ENCODE measurements at places on chromosomes 12 and 14. TPM values are rescaled to one million over a fixed set of nuclear protein-coding genes. Genes with fewer than 3 reads are reported as not detected.

Gene SLC25A29
- total RNA-seq: 52.7 TPM

Gene RTL1
- 8.5 TPM for total RNA-seq

Gene KCNH5
- 0.23 TPM for total RNA-seq

Gene SPTB
- total RNA-seq: 89.3 TPM

Gene KRT2
- total RNA-seq: not detected

Gene CLEC2A
- not detected for total RNA-seq

Gene LGR5
- total RNA-seq: 7.5 TPM

Gene USP5
- 49.5 TPM for total RNA-seq
